ENCODE measurements at places on chromosomes 13 and 19.

DNA sequence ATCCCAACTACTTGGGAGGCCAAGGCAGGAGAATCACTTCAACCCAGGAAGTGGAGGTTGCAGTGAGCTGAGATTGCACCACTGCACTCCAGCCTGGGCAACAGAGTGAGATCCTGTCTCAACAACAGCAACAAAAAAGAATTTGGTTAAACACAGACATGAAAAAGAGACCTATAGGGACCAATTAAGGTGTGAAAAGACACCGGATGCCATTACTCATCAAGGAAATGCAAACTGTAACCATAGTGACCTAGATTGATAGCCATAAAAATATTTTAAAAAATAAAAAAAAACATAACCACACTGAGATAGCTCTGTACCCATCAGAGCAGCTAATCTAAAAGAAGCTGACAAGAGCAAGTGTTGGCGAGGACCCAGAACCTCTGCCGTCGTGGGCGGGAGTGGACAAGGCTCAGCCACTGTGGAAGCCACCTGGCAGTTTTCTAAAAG is 37.1 kb upstream of the ISYNA1 start:
- no peak for DNase-seq

- DNase-seq, result peak; percentile 35
Observed at GRCh38 chr19:42216653-42217519, 591 bp downstream of the DEDD2 start.

DNA sequence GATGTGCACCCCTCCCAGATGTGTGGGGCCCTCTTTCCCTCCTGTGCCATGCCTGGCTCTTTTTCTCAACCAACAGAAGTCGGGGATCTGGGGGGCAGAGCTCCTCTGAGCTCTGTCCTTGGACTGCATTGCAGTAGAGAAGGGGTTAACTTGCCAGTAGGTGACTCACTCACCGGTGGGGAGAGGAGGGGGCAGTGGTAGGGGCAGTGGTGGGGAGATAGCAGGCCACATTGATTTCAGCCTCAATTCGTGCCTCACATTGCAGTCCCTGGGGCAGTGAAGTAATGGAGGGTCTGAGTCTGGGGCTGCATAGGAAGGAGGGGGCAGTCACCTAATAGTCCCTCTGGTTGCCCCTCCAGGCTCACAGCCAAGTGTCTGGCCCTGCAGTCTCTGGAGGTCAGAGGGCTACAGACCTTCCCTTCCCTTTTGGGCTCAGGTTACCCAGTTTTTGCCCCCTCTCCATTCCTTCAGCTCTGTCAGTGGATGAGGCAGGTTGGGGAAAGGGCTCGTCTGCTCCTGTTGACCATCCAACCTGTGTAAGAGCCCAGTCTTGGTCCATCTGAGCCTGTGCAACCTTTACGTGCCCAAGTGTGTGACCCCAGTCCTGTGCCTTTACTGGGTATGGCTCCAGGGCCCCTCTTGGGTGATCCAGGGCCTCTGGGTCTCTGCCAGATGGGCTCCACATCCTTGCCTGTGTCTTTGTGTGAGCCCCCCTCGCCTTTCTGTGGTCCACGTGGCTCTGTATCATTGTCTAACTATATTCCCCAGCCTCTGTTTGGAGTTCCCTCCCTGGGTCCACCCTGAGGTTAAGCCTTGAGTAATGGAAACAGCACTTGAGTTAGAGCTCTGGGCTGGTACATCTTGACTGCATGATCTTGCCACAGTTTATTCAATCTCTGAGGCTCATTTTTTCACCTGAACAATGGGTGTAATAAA is 13.0 kb downstream of the CIC start:
- DNase-seq, result no peak

DNA sequence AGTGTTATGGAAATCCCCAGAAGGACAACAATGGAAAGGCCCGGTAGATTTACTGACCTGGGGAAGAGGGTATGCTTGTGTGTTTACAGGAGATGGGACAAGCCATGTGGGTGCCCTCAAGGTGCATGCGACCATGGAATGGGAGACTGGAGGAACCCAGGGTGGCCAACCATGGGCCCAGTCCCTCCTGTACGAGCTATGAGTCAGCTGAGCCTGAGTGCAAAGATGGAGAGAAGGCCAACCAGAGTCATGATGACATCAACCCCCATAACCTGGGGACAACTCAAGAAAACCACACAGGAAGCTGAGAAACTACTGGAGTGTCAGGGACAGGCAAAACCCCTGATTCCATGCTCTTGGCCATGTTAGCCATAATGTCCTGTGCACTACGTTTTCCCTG is 7.8 kb downstream of the ZNF350 start:
- DNase-seq, result no peak

DNA sequence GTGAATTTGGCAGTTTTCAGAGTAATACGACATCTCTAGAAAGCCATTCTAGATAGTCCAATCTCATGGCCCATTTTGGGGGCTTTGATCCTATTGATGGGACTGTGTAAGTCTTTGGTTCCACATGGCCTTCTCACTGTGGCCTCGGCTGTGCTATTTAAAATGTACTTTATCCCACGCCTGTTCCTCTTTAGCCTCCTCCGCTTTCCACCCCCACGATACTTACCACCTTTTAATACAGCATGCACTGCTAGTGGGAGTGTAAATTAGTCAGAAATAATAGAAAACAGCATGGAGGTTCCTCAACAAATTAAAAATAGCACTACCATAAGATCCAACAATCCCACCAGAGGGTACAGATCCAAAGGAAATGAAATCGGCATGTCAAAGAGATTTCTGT is 28.3 kb upstream of the CEBPG start:
- DNase-seq, result no peak

- no peak for DNase-seq
Observed at GRCh38 chr19:30209617-30210600, 162.3 kb upstream of the ZNF536 start.
